ENCODE measurements at places on chromosomes 11 and 22.

- peak; percentile 11 for DNase-seq
Measured at GRCh38 chr11:100991541-100991940, 138.1 kb downstream of the PGR start.

GRCh38 chr22:44573451-44573850, 75.4 kb upstream of the RTL6 start:
- no peak for DNase-seq

DNA sequence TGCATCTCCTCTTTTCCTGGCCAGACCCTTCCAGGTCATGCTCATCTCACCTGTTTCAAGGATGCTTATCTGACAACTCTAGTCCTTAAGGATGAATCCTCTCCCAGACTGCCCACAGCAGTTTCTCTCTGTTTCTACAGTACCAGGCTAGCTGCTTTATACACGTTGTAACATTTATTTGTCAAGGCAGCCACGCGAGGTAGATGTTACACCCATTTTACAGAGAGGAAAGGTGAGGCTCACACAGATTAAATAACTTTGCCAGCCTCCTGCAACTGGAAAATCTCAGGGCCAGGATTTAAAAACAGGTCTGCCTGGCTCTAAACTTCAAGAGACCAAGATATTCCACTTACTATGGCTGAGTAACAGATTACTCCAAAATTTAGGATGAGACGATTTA, 45.7 kb upstream of the E2F8 start:
- DNase-seq: no peak

DNA sequence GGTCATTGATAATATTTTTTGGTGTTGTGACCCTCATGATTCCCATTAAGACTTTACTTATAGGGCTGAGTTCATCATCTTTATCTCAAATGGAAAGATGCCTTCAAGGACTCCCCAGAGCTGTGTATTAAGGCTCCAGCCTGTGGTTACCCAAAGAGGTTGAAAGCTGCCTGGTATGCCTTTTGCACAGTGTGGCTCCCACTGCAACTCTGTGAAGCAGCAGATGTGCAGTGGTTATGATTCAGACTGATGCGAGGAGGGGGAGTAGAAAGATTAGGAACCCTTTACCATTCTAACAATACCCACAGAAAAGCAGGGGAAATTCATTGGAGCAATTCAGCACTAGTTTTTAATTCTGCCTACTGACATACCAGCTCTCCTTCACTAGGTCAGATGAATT, 560.0 kb downstream of the INSC start:
- DNase-seq: no peak

DNA sequence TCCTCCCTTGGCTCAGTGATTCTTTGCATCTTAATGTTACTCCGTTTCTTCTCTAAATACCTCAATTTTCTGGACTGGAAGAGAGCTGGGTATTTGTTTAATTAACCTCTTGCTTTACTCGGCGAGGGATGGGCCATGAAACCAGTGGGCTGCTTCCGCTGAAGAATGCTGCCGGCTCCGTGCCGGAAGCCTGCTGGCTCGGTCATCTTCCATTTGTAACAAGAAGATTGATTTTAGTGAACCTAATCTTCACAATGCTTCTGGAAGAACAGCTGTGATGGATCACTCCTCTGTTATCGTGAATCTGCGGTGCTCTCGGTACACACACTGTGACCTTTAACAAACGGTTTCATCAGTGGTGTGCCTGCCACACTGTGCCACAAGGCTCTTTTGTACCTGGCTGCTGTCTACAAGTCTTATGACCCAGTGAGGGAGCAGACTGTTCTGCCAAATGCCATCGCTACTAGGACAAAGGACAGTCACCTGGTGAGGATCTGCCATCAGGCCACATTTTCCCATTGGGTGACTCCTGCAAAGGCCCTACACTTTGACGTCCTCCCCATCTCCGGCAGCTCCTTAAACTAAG, 25.3 kb upstream of the PARVB start:
- DNase-seq: no peak

DNA sequence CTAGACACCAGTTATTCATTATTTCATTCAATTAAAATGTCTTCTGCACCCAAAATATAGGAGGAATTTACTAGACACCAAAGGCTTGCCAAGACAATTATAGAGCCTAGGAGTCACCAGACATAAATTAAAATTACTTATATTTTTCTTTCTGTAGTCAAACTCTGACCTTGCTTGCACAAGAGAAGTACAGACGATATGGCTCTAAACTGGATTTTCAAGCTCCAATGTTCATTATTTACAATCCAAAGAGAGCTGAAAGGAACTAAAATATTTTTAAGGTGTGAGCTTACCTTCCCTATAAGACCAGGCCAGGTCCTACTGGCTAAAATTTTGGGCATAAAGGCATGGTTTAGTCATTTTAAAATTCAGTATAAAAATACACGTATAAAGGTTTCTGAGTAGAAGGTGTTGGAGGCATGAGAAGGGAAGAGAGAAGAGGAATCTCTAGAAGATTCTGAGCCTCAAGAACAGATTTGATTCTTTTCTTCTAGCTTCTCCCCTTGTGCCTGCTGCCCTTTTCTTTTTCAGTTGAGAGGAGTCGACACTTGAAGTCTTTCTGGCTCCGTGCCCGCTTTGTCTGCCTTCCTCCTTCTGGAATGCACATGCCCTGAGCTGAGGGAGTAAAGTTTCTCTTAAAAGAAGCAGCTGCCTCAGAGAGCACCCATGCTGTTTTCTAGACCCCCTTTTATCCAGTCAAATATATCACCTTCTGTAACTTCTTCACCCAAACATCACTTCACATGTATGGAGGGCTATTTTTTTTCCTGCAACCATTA, 13.5 kb downstream of the C11orf97 start:
- peak; percentile 86 for DNase-seq

DNA sequence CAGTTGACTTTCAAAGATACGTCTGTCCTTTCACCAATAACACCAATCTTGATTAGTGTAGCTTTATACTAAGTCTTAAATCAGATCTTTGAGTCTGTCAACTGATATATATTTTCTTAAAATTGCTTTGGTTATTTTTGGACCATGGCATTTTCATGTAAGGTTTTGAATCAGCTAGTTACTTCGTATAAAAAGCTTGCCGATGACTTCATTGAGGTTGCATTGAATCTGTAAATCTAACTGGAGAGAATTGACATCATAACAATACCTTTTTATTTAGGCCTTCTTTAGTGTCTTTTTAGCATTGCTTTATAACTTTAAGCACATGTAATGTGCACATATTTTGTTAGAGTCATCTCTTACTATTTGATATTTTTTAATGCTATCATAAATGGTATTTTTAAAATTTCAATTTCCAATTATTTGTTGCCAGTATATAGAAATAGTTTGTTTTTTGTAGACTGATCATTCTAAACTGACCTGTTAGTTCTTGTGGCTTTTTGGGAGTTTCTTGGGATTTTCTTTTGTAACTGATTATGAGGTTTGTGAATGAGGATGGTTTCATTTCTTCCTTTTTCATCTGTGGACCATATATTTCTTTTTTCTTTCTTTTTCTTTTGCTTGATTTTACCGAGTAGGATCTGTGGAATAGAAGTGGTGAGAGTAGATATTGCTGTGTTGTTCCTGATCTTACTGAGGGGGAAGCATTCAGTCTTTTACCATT, 61.4 kb downstream of the DDX10 start:
- no peak for DNase-seq

DNA sequence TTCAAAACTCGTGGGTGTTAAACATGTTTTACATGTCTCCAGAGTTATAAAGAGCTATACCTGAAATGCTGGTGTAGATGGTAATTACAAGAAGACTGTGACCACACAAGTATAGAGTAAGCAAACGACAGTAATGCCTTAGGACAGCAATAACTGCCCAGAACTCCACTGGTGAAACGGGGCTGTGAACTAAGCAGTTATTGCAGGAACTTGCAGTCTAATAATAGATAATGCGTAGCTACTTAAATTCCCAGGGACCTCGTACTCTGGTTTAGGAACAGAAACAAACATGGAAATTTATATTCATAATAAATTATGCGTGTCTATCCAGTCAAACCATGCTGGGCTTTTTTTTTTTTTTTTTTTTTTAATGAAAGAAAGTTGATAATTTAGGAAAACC, 24.9 kb upstream of the TP53AIP1 start:
- DNase-seq: no peak

DNA sequence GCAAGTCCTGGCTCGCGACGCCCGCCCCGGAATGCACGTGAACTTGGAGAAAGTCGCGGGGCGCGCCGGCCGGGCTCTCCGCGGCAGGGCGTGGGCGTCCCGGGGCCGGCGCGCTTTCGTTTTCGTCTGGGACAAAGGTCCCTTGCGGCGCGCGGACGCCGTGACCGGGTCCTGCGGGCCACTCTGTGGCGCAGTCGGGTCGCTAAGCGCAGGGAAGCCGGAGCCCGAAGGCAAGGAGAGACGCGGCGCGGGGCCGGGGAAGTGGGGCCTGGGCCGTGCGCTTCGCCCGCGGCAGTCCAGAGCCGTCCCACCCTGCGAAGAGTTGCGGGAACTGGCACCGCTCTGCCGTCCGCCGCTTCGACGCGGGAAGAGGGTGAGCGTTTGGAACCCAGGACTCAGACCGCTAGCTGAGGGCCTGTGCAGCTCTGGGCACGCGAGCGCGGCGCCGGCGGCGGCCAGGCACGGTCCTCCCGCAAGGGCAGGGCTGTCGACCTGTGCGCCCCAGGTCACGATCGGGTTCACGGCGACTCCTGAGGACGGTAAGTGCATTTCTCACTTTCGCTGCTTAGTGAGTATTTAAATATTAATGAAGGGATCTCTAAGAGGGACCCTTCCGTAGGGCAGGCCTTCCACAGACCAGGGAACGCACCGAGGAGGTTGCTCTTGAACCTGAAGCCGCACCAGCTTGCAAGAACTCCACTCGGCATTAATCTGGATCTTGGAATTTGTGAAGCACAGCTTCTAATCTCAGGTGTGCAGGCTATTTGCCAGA, 78.0 kb upstream of the PPARA start:
- DNase-seq: peak; percentile 58

DNA sequence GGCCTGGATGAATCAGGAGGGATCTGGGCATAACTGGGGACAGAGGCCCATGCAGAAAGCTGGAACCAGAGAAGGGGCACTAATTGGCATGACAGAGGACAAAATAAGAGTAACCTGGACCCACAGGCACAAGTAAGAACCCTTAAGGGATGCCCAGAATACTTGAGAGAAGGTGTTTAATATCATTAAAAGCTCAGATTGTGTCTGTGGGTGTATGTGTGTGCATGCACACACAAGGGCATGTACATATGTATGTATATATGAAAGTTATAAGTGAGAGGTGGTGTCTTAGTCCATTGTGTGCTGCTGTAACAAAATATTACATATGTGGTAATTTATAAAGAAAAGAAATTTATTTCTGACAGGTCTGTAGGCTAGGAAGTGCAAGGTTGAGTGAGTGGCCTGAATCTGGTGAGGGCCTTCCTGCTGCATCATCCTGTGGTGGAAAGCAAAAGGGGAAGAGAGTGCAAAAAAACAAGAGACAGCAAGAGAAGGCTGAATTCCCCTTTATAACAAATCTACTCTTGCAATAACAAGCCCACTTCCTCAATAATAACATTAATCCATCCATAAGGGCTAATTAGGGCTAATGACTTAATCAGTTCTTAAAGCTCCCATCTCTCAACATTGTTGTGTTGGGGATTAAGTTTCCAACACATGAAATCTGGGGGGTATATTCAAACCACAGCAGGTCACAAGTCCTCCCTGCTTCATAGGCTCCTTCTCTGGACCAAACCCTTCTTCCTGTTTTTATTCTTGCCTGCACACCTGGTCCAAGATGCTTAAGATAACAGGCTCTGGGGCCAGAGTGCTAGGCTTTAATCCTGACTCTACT, 68.3 kb upstream of the POU2AF2 start:
- DNase-seq: no peak

DNA sequence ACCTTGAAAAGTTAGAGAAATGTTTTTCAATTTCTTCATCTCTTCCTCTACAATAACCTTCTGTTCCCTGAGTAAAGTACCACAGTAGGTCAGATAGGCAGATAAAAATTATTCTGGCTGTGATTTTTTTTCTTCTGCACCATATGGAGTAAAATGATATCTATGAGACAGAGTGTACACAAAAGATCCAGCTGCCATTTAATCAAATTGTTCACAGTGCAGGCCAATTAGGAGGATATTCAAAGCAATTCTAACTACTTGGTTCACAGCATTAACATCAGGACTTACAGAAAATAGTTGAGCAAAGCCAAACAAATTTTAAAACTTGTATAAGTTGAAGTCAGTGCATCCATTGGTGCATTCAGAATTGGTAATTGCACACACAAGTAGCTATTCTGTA, 147.9 kb upstream of the LUZP2 start:
- no peak for DNase-seq

DNA sequence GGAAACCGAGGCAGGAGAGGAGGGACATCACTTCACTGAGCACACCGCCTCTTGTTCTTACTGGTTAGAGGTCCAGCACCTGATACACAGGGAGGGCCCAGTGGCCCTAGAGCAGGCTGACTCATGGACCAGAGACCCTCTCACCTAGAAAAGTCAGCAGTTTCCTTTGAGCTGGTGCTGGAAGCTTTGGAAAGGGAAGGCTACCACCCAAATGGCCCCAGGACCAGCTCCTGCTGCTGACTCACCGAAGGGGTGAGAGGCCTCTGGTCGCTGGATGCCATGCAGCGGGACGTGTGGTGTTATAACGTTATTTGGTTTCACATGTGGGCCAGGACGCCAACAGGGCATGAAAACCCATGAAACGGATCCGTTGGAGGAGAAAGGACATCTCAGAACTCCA, 3.8 kb downstream of the NADSYN1 start:
- DNase-seq: no peak

- DNase-seq: no peak
Measured at GRCh38 chr11:76672431-76673175, 2.1 kb upstream of the LRRC32 start.

DNA sequence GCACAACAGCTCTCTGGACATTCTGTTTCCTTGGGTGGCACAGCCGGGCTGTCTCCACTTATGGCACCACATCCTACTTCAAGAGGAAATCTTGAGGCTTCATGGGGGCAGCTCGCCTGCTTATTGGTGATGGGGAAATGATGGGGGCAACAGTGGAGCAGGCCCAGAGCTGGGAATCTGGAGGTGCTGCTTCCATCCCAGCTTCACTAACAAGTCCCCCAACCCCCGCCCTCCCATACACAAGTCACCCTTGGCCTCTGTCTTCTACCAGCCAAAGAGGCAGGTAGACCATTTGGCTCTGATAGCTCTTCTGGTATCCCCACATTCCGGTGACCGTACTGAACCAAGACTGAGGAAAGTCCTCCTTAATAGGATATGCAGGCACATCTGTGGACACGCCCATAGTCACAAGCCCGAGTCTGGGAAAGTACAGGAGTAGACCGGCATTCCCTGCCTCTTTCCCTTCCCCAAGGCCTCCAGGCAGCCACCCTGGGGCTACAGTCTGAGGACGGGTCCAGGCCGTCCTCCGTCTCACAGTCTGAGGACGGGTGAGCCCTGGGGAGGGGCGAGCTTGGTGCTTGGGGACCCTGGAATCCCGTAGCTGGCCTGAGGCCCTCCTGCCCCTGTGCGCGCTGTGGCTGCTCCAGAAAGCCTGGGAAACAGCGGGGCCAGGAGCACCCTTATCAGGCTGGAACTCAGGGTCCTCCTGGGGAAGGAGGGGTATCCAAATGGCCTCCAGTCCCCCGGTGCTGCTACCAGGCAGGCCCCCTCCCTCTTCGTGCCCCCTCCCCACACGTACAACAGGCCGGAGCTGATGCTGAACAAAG, 145.6 kb downstream of the FEZ1 start:
- no peak for DNase-seq

Data from fibroblast of skin of right quadriceps (primary cell).